Left lung (tissue), 14 donors: ENCODE measurements at places on chromosomes 2 and 18. TPM values are rescaled to one million over a fixed set of nuclear protein-coding genes. Genes with fewer than 3 reads are reported as not detected.

DNA sequence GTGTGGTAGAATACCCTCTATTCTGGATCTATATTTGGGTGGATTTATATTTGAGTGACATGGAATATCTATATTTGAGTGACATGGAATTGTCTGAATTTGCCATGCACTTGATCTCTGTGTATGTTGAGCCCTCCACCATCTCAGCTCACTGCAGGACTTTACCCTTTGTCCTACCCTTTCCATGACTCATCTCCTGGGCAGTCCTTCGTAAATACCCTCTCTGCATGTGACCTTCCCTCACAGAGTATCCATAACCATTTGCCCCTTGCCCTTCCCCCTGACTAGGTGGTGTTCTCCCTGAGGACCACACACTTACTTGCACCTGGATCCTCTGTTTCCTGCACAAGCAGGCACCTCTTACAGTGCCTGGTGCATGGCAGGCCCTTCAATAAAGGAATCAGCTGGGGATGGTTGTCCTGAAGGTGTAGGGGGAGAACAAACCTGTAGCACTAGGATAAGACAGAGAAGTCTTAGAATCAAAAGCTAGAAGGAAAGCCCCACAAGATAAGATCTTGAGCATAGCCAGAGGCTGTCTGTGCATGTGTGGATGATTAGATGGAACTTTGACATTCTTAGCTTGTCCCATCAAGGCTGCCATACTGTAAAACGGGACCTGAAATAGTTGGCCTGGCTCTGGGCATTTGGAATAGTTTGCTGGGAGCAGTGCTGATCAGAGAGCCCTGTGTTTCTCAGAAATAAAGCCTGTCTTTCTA, 230.4 kb downstream of the FHOD3 start:
- no peak overlapping the region for H3K27ac ChIP-seq
- H3K36me3 ChIP-seq: no peaks in the 10 kb centered on the region
- no peaks in the 10 kb centered on the region for H3K4me1 ChIP-seq
- no peak for DNase-seq
- H3K4me3 ChIP-seq: no peak overlapping the region
- no peaks in the 10 kb centered on the region for H3K27me3 ChIP-seq

DNA sequence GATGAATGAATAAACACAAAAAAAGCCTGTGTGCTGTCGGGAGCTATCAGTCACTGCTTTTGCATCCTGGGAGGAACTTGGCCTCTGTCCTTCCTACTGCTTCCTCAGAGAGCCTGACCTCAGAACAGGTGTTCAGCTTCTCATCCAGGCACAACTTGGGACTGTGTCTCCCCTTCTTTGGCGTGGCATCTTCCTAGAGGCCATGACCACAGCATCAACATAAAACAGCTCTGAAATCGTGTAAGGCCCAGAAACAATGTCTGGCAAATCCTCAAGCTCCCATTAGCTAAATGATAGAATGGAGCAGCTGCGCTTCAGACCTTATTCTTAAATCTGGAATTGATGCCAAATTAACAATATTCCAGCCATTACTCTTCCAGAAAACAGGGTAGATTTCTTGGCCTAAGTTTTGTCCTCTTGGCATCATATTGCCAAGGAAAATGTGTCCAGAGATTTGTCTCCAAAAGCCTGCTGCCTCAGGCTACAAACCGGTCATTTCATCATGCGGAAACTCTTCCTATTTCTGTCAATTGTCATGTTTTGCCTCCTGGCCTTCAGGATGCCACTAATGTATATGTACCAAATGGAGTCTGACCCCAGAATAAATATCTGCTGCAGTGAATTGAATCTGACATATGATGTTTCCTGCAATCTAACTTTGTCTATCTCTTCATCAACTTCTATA, 53.2 kb upstream of the RAB27B start:
- no peaks in the 10 kb centered on the region for H3K36me3 ChIP-seq
- no peak overlapping the region for H3K27ac ChIP-seq
- no peaks in the 10 kb centered on the region for H3K27me3 ChIP-seq
- DNase-seq: no peak
- no peak overlapping the region for H3K4me3 ChIP-seq
- H3K4me1 ChIP-seq: no peaks in the 10 kb centered on the region

HOXD8 gene
- total RNA-seq: 2.1 TPM

WDR54 gene
- 17.7 TPM for total RNA-seq

DNA sequence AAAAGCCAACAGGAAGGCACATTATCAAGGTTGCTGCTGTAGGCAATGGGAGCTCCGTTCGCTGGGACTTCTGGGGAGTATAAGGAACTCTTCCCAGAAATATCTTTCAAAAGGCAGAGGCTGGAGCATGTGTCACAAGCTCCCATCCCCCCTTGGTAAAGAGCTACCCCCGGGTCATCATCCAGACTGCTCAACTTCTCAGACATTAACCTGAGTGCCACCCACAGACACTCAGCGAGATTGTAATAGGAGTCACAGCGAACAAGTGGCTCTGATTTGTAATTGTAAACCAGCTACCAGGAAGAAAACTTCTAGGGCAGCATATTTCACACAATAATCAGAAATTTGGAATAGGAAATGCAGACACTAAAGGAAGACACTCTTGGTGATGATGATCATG, 290.2 kb upstream of the PARD3B start:
- H3K4me3 ChIP-seq: no peak overlapping the region
- peak overlapping the region; percentile 18 for H3K27ac ChIP-seq
- no peak for DNase-seq
- no peaks in the 10 kb centered on the region for H3K27me3 ChIP-seq

SERPINB2 gene
- 3.5 TPM for total RNA-seq

GRCh38 chr2:177589186-177589585, 196.6 kb downstream of the AGPS start:
- H3K27ac ChIP-seq: no peak overlapping the region
- H3K36me3 ChIP-seq: no peaks in the 10 kb centered on the region
- no peak overlapping the region for H3K4me3 ChIP-seq
- H3K4me1 ChIP-seq: no peaks in the 10 kb centered on the region
- H3K27me3 ChIP-seq: no peaks in the 10 kb centered on the region
- DNase-seq: no peak

DNA sequence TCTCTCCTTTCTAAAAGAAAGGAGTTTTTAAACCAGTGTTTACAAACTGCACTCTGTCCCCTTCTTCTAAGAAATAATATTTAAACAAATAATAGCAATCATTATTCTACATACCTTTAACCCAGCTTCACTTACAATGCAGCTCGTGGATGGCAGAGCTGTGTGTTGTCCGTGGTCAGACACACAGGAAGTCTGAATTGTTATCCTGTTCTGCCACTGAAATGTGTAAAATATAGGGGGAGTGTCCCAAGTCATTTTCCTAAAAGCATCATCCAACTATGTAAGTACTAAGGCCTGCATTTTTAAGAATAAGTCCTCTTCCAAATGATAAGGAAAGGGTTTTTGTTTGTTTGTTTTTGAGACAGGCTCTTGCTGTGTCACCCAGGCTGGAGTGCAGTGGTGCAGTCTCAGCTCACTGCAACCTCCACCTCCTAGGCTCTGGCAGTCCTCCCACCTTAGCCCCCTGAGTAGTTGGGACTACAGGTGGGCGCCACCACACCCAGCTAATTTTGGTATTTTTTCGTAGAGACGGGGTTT, 2.7 kb upstream of the PPP4R1 start:
- no peaks in the 10 kb centered on the region for H3K36me3 ChIP-seq
- no peak overlapping the region for H3K4me3 ChIP-seq
- H3K27me3 ChIP-seq: no peaks in the 10 kb centered on the region
- H3K4me1 ChIP-seq: peaks cover 2% of the 10 kb centered on the region
- no peak for DNase-seq

- no peak overlapping the region for H3K4me3 ChIP-seq
Observed at GRCh38 chr18:5918205-5918858, 23.0 kb upstream of the TMEM200C start.

C1QL2 gene
- total RNA-seq: not detected

GRCh38 chr18:25229920-25230319, 122.0 kb downstream of the ZNF521 start:
- no peak overlapping the region for H3K4me3 ChIP-seq
- no peaks in the 10 kb centered on the region for H3K27me3 ChIP-seq
- peaks cover 23% of the 10 kb centered on the region for H3K4me1 ChIP-seq
- no peak overlapping the region for H3K27ac ChIP-seq

AQP12A gene
- total RNA-seq: not detected

HSBP1L1 gene
- total RNA-seq: 38.5 TPM

- DNase-seq: no peak
- no peaks in the 10 kb centered on the region for H3K36me3 ChIP-seq
- H3K27me3 ChIP-seq: no peaks in the 10 kb centered on the region
- no peak overlapping the region for H3K4me3 ChIP-seq
- H3K4me1 ChIP-seq: no peaks in the 10 kb centered on the region
Observed at GRCh38 chr18:70598406-70598805, 309.6 kb downstream of the SOCS6 start.

DNA sequence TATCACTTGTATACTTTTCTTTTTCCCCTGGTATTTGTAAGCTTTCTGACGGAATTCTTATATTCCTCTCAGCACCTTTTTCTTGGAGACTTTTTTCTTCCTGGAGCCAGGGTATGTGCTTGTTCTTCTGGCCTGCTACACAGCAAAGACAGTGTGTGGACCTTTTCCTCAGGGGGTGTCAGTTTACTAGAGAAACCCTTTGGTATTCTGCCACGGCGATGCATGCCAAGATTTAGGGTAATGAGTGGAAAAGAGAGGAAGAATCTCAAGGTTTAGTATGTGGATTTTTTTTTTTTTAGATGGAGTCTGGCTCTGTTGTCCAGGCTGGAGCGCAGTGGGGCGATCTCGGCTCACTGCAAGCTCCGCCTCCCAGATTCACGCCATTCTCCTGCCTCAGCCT, 152.2 kb downstream of the PHLPP1 start:
- DNase-seq: no peak
- H3K27ac ChIP-seq: no peak overlapping the region
- H3K4me1 ChIP-seq: no peaks in the 10 kb centered on the region
- no peak overlapping the region for H3K4me3 ChIP-seq
- no peaks in the 10 kb centered on the region for H3K27me3 ChIP-seq

CERKL gene
- total RNA-seq: 1.3 TPM

ASPRV1 gene
- 0.73 TPM for total RNA-seq

DNA sequence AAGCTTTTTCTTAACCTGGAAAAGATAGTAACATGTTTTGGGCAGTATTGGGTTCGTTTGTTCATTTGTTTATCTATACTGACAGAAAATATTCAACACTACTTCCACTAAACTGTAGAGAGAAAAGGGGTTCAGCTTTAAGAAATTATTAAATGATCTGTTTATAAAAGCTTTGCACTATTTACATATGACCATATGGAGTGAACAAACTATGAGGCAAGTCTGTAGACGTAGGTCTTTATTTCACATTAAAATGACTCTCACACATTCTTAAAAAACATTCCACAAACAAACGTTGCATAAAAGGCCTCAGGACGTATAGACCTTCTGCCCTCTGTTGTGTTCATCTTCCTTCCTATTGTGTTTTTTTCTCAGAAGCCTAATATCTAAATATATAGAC, 94.6 kb downstream of the CD226 start:
- no peaks in the 10 kb centered on the region for H3K27me3 ChIP-seq
- H3K27ac ChIP-seq: no peak overlapping the region
- H3K4me3 ChIP-seq: no peak overlapping the region
- DNase-seq: no peak

ACYP2 gene
- total RNA-seq: 18.8 TPM

RAX gene
- not detected for total RNA-seq

DNA sequence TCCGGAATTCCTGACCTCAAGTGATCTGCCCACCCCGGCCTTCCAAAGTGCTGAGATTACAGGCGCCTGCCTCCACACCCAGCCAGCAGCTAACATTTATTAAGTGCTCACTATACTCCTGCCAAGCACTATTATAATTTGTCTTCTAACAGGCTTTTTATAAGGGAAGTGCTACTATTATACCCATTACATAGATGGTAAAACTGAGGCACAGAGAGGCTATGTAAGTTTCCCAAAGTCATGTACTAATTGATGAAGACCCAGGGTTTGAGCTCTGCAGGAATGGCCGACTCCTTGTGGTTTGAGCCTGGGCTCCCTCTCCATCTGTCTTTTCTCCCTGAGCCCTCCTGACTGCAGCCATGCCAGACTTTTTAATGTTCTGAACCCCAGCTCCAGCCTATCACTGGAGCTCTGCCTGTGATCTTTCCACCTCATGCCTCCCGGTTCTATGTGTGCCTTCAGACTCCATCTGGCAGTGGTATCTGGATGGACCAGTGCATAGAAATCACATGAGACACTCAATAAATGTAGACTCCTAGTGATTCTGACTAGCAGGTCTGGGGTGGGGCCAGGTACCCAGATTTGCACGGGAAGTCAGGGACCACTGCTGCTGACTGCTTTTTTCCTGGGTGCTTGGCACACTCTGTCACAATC, 197.1 kb downstream of the NEDD4L start:
- peaks cover 2% of the 10 kb centered on the region for H3K4me1 ChIP-seq
- H3K4me3 ChIP-seq: no peak overlapping the region
- H3K36me3 ChIP-seq: no peaks in the 10 kb centered on the region

DNA sequence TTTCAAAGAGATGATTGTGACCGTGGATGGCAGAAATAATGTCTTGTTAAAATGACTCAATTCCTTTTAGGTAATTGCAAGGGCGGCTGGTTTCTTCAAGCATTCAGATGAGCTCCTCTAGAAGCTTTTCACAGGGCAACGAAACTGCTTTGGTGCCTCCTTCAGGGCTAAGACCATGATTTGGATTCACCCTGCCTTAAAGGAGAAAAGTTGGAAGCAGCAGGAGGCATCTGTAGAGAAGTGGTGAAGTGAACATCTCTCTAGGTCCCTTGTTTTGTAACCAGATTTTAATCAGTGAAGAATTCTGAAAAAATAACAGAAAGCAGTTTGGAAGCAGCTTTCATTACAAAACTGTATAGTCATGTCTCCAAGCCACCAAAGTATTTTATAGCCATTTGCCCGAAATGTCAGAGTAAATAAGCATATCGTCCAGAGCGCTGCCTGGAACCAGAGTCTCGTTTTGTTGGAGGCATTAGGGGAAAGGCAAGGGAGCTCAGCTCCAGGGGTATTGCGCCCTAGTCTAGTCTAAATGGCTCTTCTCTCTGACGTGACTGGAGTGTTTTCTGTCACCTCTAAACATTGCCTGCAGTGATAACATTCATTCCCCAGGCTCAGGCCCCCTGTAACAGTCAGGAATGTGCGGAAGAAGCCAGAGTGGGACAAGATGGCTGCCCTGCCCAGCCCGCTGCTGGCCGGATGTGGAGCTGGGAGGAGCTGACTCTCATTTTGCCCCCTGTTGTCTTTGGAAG, 57.8 kb upstream of the ITGB6 start:
- no peaks in the 10 kb centered on the region for H3K4me1 ChIP-seq
- H3K27me3 ChIP-seq: no peaks in the 10 kb centered on the region
- H3K4me3 ChIP-seq: no peak overlapping the region
- no peak for DNase-seq
- H3K36me3 ChIP-seq: no peaks in the 10 kb centered on the region

DNA sequence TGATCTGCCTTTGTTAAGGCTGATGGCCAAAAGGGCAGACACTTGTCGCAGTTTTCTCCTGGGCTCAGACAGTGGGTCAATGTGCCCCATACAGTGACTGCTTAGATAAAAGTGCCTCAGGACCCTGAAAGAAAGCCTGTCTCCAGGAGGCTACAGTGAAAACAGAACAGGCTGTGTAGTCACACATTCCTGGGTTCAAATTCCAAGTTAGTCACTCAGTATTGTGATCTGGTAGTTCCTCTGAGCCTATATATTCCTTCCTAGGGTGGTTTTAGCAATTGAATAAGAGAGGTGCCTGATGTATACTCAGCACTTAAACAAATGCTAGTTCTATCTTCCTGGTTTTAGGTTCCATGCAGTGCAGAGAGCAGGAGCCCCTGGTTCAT, 54.4 kb downstream of the RPL37A start:
- H3K4me3 ChIP-seq: no peak overlapping the region
- peaks cover 5% of the 10 kb centered on the region for H3K4me1 ChIP-seq
- H3K27ac ChIP-seq: no peak overlapping the region

DOCK10 gene
- total RNA-seq: 17.8 TPM
